ENCODE measurements at places on chromosomes 13 and 19.
A peak's percentile ranks its signal among the peaks of the same experiment; 100 is the strongest.

- no peak for DNase-seq
Observed at GRCh38 chr19:56969759-56970178, 129.2 kb upstream of the PEG3 start.

DNA sequence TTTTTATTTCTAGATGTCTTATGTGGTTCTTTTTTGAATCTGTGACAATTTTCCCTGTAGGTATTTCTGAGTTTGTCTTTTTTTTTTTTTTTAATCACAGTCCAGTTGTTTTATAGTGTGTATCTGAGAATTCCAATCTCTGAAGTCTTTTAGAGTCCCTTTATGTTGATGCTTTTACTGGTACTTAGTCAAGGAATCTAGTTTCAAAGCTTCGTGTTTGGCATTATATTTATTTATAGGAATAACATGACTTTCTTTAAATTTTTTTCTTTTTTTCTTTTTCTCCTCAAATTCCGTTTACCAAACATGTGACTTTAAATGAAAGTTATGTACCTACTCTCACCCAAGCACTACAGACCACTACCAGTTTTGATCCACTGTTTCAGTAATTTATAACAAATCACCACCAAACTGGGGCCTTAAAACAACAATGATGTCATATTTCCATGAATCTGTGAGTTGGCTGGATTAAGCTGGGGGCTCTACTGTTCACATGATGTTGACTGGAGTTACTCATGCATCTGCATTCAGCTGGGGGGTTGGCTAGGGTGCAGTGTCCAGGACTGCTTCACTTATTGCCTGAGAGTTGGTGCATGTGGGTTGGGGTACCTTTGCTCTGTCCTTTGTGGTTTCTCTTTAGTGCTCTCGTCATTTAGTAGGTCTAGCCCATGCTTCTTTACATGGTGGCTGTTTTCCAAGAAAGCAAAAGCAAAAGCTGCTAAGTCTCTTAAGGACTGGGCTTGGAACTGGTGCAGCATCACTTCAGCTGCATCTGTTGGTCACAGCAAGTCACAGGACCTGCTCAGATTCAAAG, 22.3 kb downstream of the KCTD4 start:
- no peak for DNase-seq

- DNase-seq: no peak
Observed at GRCh38 chr19:1072371-1073015, 5.5 kb downstream of the ARHGAP45 start.

DNA sequence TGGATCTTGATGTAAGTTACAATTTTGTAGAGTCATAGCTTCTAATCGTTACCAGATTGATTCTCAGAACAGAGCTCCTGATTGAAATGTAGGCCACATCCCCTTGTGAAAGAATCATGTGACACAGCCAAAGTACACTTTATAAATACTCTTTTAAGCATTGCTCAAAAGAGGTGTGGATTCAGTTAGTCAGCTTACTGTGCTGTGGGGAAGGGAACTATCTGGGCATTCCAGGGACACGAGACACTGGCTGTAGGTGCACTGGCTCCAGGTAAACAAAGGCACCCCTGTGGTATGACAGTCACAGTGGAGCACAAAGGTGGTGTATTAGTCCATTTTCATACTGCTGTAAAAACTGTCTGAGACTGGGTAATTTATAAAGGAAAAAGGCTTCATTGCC, 222.8 kb downstream of the LIG4 start:
- DNase-seq: no peak

GRCh38 chr13:61727767-61728166, 312.1 kb upstream of the PCDH20 start:
- DNase-seq: no peak

- DNase-seq: no peak
Observed at GRCh38 chr13:69904784-69905183, 202.8 kb upstream of the ATXN8OS start.

DNA sequence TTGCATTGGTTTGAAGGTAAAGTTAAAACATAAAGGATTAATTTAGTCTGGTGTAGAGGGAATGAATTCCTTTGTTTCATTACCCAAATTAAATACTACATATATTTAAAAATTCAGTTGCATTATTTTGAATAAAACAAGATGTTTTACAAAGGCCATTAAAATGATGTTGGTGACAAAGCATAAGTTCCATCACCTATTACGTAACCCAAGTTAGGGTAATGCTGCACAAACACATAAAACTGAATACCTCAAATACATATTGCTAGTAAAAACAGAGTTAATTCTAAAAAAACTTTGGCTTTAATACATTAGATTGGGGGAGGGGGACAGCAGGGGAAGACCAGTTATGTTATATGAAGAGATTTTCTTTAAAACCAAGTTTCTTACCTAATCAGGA, 80.3 kb downstream of the SERP2 start:
- DNase-seq: no peak

GRCh38 chr19:44303976-44304568, 753 bp downstream of the ZNF235 start:
- DNase-seq: no peak

DNA sequence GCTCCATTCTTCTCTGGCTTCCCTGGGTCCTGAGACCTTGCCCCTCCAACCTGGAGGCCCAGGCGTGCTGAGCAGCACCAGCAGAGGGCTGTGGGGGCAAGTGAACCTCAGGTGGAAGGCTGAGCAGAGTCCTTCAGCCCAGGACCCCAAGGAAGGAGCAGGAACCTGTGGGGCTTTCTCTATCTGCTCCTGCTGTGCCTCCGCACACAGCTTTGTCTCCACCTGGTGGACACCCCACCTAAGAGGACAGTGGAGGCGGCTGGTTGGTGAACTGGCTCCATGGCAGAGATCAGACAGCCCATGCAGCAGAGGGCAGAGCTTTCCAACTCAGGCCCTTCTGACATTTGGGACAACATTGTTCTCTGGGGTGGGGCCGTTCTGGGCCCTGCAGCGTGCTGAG, 19.7 kb downstream of the ZFR2 start:
- no peak for DNase-seq

DNA sequence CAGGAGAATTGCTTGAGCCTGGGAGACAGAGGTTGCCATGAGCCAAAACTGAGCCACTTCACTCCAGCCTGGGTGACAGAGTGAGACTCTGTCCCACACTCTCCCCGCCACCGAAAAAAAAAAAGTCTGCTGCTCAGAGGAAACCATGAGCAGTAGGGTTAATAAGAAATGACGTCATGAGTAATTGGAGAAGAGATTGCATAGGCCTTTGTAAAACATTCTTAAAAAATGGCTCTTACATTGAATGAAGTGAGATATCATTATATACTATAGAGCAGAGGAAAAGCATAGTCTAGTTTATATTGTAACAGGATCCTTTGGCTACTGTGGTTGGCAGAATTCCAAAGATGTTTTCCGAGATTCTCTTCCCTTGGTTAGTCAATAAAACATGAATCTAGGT, 228.2 kb downstream of the PCDH20 start:
- no peak for DNase-seq

DNA sequence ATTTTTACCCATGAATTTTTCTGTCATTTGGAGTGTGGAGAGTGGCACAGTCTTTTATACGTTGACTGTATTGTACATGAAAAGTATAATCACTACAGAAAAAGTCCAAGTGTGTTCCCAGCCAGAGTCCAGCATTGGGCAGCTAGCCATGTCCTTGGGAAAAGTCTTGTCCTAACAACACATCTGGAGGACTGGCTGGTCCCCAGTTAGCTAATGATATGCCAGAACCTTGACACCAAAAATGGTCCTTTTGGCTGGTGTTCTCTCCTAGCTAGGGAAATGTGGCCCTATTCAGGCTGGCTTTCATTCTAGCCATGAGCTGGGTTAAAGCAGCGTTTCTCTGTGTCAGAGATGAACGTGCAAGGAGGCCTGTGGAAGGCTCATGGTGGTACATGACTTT, 98.9 kb downstream of the ESD start:
- no peak for DNase-seq

GRCh38 chr13:91948736-91949135, 550.3 kb downstream of the GPC5 start:
- DNase-seq: no peak

- DNase-seq: no peak
Observed at GRCh38 chr13:105774739-105775460, 760.6 kb downstream of the EFNB2 start.

GRCh38 chr13:110618780-110619179, 3.4 kb downstream of the NAXD start:
- no peak for DNase-seq

- peak; percentile 18 for DNase-seq
Observed at GRCh38 chr19:55605637-55606470, at the start of gene ZNF865. ZNF865 (plus strand) TSS chr19:55605647; CDS start chr19:55613619, 7,972 bp downstream.

GRCh38 chr13:72246396-72246795, 379.4 kb upstream of the DACH1 start:
- no peak for DNase-seq

- DNase-seq: no peak
Observed at GRCh38 chr13:51541037-51541436, 43.2 kb upstream of the WDFY2 start.

DNA sequence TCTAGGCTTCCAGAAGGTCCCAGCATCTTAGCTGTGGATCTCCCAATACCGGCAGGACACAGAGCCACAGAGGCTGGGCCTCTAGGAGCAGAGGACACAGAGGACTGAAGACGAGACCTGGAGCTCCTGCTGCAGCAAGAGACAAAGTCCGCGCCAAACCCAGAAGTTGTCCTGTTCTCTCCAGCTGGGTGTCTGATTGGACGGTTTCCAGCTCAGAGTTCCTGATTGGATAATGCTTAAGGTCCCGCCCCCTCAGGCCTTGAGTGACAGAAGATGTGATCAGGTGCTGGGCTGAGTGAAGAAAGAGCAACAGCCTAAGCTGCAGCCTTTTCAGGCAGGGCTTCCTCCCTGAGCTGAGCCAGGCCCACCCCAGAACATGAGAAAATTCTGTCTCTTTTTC, 59.9 kb upstream of the ZNF85 start:
- DNase-seq: no peak

DNA sequence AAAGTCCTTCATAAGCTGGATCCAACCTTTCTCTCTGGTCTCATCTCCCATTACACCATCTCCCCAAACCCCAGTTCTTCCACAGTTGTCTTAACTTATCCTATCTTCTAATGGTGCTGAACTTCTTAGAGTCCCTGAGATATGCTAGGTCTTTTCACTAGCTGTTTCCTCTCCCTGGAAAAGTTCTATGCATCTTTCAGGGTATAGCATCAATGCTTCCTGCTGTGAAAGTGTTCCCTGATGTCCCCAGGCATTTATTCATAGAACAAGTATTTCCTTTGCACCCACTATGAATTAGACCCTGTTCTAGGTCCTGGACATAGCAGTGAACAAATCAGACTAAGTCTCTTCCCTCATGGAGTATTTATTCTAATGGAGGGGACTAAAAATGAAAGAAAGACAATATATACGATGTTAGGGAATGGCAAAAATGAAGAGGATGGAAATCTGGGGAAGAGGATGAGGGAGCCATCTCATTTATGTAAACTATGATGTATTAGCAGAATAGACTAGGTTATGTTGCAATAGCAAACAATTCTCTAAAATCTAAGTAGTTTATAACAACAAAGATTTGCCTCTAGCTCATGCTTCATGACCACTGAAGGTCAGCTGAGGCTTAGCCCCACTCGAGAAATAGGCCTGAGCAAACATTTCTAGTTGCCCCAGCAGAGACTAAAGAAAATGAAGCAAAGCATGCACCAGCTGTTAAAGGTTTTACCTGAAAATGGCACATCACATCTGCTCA, 120.0 kb downstream of the CYSLTR2 start:
- no peak for DNase-seq

GRCh38 chr13:76892488-76892887, 6.3 kb upstream of the KCTD12 start:
- DNase-seq: no peak

DNA sequence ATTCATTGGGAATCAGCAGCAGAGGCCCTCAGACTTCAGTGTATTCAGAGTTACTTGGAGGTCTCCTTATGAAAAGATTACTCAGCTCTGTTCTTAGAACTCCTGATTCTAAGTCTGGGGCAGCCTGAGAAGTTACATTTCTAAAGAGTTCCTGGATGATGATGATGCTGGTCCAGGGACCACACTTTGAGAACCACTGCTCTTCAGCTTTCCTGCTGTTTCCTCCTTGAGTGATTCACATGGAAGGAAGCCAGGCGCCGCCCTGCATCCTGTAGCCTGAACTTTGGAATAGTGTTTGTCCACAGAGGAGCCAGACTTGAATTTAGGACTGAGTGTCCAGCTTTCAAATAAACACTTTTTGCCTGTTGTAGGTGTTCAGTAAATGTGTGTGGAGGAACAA, 2.9 kb downstream of the CEBPG start:
- DNase-seq: peak; percentile 10

DNA sequence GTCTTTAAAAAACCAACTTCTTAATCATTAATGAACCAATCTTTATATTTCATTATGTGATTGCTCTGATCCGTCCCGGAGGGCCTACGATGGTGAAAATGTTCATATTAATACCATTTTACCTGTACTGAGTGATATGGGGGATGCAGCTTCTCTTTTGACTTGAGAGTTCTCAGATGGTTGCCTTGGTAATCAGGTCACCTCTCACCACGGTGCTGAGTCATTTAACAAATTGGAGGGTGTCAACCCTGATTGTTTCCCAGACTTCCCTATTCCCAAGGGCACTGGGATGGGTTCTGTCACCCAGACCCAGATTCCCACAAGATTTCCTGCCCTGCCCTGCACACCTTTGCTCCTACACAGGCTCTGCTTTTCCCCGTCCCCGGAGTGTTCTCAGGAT, 128.5 kb upstream of the TMTC4 start:
- no peak for DNase-seq

- no peak for DNase-seq
Observed at GRCh38 chr13:74825152-74825937, 656.6 kb downstream of the TBC1D4 start.

DNA sequence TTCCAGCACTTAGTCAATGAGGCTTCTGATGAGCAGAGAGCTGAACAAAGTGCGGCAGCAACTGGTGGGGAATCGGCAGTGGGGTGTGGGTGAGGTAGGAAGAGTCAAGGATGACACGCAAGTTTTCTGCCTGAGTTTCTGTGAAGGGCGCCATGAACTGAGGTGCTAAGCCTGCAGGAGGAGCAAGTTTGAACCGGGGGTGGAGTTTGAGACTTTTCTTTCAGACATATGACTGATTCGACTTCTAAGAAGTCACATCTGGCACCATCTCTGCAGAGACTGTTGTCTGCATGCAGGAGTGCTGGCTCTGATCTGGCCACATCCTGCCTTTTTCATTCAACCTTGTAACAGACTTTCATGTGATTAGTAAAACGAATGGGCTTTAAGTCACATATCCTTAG, 14.8 kb upstream of the GPI start:
- no peak for DNase-seq

- no peak for DNase-seq
Observed at GRCh38 chr13:92355213-92355612, 871.4 kb upstream of the GPC6 start.

DNA sequence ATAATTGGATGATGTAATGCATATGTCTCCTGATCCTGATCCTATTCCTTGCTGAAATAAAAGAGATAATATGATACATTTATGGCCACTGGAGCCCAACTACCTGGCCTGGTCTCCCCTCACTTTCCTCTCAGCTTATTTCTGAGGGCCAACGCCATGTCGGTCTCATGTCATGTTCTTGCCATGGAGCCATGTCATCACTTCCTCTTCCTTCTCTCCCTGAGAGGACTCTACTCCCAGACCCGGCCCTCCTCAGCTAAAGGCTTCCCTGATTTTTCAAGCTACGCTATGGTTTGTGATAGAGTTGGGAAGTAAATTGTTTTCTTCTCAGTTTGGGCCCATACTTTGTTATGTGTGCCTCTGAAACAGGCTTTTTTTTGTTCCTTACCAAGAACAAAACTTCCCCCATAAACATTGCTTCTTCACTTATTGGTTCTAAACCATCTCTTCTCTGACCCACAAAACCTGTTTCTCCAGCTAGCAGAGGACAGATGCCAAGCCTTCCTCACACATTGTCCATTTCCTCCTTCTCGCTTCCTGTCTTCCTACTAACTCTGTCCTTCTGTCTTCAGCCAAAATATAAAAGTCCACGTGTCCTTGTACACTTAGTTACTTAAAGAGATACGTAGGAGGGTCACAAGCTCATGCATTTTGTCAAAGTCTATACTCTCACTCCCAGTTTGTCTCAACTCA, 319.9 kb upstream of the DACH1 start:
- no peak for DNase-seq
